Activated T-cell treated with anti-CD3 and anti-CD28 coated beads, Interleukin-2, amount 50 U/mL, for 1 hour (primary cell): ENCODE measurements at places on chromosomes 16 and 17.
A peak's percentile ranks its signal among the peaks of the same experiment; 100 is the strongest.

- peak; percentile 72 for DNase-seq
These were observed 25.5 kb downstream of the COPZ2 start for GRCh38 chr17:48012151-48012520.

DNA sequence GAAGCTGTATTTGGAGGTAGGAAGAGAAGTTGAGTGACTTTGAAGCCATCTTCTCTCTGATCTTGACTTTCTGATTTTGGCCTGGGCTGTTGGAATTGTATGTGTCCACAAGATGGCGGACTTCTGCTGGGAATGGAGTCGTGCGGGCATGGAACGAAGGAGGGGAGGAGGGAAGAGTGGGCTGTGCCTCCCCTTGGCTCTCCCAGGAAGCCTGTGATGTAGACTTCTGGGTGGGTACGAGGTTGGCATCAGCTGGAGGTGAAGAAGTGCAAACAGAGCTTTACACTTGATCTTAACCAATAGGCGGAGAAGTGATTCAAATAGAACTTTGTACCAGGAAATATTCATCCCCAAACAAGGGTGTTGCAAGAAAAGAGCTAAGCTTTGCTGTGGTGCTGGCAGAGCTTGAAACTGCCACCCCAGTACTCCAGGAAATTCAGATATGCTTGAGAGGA, 7.4 kb upstream of the TMEM220 start:
- DNase-seq = peak; percentile 31

DNA sequence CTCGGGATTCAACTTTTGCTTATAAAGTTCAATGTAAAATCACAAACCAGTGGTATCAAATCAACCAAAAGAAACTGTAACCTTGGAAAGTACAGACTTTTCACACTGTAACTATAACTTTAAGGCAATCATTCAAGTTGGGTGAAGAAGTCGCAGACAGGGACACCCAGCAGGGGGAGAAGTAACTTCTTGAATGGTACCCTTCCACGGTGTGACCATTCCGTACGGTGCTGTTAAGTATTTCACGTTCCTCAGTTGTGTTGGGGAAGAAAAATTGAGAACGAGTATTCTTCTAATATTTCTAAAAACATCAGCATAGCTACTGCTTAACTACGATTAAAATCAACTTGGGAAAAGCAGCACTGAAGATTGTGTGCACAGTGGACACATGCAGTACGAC, 55.8 kb downstream of the MYH10 start:
- DNase-seq = no peak

GRCh38 chr16:4190712-4191333, 51.1 kb downstream of the SRL start:
- DNase-seq = no peak

DNA sequence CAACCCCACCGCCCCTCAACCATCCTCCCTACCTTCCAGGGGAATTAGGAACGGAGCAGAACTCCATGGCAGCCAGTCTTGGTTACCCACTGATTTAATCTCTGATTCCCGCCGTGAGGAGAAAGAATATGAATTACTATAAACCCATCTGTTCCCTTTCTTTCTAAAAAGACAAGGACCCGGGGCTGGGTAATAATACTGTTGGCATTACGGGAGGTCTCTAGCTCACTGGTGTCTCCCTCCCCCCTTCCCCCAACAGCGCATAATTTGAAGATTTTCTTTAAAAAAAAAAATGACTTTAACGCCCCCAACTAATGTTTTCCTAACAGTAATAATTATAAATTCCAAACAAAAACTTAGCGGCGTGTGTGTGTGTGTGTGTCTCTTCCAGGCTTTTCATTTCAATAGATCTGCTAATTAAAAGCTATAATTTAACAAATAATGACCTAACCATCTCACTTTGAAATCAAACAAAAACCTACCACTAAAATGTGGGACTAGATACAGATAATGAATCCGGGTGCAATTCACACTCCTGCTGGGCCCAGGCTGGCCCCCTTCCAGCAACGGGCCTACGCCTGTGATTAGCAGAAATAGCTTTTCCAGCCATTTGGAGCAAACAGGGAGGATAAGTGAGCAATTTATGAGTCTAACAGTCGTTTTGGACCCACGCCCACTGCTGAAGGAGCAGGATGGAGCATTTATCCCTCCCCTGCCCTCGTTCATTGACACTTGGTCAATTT, 18.2 kb upstream of the BHLHA9 start:
- DNase-seq = no peak

- no peak for DNase-seq
These were observed 8.3 kb upstream of the CDH3 start for GRCh38 chr16:68636818-68637217.
